ENCODE measurements at places on chromosomes 2 and 18. TPM values are rescaled to one million over a fixed set of nuclear protein-coding genes. Genes with fewer than 3 reads are reported as not detected.
A peak's percentile ranks its signal among the peaks of the same experiment; 100 is the strongest.

DNA sequence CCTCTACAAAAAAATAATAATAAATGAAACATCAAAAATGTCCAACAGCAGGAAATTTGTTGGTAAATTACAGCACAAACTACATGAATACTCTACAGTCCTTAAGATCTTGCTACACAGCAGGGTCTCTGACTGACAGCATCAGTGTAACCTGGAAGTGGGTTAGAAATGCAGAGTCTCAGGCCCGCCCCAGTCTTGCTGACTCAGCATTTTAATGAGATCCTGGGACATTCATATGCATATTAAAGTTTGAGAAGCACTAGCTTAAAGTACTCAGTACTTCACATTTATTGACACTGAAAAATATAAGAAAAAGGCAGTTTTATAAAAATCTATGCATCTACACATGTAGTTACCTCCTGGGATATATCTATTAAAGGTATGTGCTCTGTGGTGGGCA, 21.7 kb downstream of the ST3GAL5 start:
- DNase-seq = no peak

GRCh38 chr2:118088051-118089024, at the start of gene INSIG2:
INSIG2 (plus strand) TSS chr2:118088471; CDS start chr2:118096557, 8,086 bp downstream.
- DNase-seq = peak; percentile 88

The SIGLEC15 gene
- under 0.01 TPM for total RNA-seq

DNA sequence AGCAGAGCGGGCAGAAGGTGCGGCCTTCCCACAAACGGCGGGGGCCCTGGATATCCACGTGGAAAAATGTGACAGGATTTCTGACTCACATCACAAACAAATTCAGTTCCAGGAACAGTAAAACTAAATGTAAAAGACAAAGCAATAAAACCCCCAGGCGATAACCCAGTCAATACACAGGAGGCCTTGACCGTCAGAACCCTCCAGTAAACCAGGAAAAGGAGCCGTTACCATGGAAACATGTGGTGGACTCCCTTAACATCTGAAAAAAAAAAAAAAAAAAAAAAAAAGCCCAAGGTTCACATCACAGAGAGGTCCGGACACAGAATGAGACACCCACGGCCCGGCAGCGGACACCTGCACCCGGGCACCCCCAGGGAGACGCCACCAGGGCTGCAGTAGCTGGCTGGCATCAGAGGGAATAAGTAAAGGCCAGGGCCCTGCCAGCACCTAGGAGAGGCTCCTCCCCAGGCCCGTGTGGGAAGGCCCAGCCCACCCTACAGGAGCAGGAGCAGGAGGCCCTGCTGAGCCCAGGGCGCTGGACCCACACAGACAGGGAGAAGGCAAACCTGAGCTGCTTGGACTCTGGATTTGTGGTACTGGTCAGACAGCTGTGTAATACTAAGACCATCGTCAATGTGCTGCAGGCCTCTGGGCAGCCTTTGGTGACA, 83.7 kb downstream of the TMEM18 start:
- DNase-seq = no peak

The ARHGAP28 gene
- total RNA-seq = 2.3 TPM

- DNase-seq = no peak
These were observed 762 bp downstream of the YIPF4 start for GRCh38 chr2:32278478-32278853.

DNA sequence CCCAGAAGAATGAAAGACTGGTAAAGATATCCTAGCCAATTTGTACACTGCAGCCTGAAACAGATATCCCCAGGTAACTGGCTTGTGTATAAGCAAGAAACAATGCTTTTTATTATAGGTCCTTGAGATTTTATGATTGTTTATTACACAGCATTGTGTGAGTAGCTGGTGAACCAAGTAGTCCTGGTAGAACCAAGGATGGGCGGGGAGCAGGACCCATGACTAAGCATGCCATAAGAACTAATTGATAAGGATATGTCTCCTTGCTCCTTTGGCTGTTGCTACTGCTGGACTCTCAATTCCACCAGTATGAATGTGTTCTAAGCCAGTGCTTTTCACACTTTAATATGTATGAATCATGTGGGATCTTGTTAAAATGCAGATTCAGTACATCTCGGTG, 12.3 kb upstream of the ALMS1 start:
- DNase-seq = no peak

DNA sequence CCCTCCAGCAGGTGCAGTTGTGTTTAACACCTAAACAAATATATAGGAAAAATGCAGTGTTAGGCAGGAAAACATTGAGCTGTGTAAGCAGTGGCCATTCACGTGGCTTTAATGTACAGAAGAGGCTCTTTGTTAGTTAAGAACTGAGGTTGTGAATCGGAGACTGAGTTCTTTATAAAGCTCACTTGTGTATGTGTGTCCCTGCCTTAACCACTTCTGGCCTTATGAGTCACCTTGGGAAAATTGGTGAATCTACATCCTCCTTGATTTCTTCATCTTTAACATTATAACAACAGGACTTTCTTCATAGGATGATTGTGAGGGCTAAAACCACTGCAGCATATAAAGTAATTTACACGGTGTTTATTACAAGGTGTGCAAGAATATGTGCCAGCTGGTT, 188.4 kb upstream of the TPO start:
- DNase-seq = no peak

GRCh38 chr18:14927701-14928100, 179.7 kb downstream of the ANKRD30B start:
- DNase-seq = no peak

The CAPN10 gene
- 20.4 TPM for total RNA-seq

DNA sequence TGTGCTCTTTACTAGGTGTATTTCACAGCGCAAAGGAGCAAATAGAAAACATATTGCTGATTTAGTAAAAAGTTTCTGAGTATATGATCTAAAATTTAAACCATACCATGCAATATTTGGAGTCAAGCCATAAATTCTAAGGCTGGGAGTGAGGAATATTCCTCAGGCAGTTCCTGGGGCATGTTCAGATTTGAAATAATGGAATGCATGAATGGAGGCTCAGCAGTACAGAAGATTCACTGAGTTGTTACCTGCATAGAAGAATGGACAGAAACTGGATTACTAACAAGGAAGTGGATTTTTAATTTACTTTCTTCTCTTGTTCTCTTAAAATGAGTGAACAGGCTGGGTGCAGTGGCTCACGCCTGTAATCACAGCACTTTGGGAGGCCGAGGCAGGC, 441.0 kb upstream of the MAP2 start:
- no peak for DNase-seq

- no peak for DNase-seq
These were observed 3.0 kb downstream of the TMEM37 start for GRCh38 chr2:119434664-119435063.

DNA sequence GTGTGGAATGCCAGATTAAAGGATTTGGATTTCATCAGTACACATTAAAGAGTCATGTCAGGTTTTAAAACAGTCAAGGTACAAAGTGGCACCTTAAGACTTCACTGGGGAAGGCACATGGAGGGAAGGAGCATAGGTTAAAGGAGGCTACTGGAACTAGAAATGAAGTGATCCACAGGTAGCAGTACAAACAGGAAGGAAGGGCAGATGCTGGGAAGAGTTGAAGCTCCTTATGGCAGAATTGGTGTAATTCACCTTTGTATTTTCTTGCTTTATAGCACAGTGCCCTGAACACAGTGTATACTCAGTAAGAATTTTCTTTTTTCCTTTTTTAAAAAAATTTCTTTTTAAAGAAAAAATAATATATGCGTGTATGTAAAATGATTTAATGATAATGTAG, 177.1 kb downstream of the BABAM2 start:
- DNase-seq = no peak

GRCh38 chr2:108950369-108951135, 38.5 kb downstream of the EDAR start:
- no peak for DNase-seq

- peak; percentile 60 for DNase-seq
These were observed 40.7 kb upstream of the GALR1 start for GRCh38 chr18:77208964-77209363.

DNA sequence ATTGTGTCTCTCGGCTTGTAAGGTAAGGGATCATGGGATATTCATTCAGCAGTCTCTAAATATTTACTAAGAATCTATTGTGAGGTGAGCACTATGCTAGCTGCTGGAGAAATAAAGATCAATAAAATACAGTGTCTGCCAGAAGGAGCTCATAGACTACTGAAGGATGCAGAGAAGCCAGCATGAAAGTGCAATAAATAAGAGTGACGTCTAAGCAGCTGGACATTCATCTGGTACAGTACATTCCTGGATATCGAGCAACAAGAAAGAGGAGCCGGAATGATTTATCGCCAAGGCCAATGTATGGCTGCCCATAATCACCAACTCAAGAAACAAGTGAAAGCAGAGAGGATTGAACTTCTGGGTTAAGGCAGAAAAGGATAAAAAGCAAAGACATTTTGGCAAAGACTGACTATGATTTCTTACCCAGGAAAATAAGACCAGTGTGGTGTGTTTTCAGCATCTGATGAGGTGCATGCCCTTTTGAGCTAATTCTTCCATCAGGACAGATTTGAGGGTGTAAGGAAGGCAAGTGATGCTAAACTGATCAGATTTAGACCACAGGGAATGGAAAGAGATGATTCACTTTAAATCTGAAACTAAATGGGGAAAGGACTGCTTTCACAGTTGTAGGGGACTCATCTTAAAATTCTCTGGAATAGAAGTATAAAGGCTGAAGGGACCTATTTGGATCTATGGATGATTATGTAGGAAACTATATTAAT, 18.7 kb upstream of the LMAN1 start:
- DNase-seq = no peak

DNA sequence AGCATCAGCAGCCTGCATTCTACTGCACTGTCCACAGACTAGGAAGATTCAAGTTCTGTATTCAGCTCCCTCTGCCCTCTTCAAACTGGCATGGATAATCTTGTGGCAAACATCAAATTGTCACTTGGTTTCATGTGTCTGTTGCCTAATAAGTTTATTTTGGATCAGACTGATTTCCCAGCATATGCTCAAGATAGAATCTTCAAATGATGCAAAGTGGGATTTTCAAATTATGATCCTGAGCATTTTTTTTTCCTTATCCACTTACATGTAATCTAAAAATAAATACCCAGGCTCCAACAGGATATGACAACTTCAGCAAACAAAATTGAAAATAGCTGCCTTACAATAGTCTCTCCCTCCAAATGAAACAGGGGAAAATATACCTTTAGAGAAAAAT, 160.9 kb upstream of the VRK2 start:
- DNase-seq = no peak

DNA sequence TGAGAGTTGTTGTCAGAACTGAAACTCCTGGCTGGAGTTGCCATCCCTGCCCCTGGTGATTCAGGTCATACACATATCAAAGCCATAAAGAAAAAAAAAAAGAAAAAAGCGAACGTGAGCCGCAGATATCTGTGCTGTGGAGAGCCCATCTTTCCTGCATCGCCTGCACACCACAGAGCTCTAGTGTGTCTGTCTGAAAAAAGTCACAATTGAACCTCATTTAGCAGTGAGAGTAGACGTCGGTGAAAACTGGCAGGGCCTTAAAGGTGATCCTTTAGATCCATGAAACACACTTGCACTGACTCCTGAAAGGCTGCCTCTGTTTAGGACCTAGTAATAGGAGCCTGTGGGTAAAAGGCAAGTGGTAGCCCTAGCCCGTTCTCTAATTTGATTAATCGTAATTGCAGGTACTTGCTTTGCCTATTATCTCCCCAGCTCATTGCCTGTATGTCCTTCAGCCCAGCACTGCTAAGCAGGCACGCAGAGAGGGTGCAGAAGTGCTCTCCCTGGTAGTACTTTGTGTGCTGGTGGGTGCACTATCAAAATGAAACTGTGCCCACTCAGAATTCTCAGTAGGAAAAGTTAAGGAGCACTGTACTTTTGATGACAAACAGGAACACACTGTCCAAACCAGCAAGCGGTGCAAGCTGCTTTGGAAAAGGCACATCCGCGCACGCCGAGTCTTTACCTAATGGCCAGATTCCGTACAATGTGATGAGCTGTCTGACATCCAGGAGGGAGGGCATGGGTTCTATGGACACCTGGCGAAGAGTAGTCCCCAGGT, 103.5 kb upstream of the ASB18 start:
- DNase-seq = no peak

DNA sequence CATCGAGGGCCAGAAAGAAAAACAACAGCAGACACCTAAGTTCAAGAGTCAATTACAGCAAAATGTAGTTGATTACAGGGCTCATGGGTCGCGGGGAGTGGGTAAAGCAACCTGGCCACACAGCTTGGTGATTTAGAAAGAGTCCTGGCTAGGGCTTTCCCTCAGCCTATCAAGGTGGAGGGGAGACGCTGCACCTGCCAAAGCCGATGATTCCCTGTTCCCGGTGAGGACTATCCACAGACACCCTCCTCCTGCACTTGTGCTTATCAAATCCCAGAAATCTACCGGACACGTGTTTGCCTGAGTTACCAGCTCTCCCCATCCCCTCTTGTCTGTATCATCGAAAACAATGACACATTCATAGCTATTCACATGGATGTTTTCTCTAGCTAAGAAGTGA, 7.0 kb upstream of the SOX11 start:
- DNase-seq = no peak

DNA sequence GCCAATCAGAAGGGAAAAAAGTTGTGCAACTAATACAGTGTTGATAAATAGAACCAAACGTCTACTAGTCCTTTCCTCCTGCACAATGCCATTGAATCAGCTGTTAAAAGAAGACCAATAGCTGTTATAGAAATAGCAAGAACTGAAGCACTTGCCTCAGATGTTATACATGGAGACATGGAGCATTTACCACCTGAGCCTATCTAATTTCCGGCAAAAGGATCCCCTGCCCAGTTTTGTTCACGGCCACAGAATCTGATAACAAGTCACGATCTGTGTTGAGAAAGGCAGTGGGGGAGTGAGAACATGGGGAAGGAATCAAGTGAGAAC, 285.4 kb downstream of the ZEB2 start:
- no peak for DNase-seq

DNA sequence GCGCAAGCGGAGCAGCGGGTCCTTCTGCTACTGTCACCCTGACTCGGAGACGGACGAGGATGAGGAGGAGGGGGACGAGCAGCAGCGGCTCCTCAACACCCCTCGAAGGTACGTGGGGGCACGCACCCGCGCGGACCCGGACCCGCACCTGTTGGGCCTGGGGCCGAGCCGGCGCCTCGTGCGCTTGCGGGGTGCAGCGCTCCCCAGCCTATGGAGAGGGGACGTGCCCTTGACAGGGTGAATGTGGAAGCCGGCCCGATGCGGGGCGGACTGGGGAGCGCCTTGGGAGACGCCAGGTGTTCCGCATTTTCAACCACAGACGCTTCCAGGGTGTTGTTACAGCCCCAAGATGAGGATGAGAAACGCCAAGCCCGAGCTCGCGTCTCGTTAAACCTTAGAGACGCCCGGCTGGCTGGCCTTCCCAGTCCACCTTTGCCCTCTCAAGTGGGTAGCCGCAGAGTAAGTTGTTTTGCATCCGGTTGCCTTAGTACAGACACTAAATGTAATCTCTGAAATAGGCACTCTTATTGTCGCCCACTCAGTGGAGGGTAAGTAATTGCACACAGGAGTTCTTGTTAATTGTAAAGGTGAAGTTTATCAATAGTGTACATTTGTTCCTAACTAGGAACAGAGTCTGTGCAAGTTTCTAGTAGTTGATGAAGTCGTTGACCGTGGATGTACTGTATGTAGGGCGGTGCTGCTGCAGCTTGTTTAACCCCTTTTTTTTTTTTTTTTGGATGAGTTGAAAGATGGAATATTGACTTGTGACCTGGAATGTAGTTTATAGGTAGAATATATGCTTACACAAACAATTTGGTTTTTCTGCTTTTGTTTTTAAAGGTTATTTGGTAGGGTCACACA, 815 bp downstream of the GMCL1 start:
- DNase-seq = no peak

The DAW1 gene
- not detected for total RNA-seq

The LYPD6 gene
- 13.3 TPM for total RNA-seq

Data from dermis microvascular lymphatic vessel endothelial cell (primary cell).